NCI-H146 (cell line): ENCODE measurements at places on chromosomes 4 and X.
A peak's percentile ranks its signal among the peaks of the same experiment; 100 is the strongest.

DNA sequence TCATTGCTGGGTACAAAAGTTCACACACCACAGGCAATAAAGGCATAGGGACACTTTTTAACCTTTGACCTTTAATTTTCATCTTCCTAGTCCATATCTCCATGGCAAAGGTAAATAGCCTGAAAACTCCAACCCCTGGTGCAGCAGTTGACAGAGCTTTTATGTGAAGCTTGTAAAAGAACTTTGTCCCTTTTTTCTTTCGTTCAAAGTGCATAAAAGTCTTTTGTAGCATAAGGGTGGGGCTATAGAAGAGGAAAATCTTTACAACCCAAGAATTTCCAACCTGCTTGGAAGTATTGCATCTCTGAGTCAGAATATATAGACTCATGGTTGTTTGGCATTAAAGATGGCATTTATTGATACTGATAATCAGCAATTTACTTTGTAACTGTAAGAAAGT is 20.4 kb downstream of the POF1B start:
- DNase-seq: no peak

DNA sequence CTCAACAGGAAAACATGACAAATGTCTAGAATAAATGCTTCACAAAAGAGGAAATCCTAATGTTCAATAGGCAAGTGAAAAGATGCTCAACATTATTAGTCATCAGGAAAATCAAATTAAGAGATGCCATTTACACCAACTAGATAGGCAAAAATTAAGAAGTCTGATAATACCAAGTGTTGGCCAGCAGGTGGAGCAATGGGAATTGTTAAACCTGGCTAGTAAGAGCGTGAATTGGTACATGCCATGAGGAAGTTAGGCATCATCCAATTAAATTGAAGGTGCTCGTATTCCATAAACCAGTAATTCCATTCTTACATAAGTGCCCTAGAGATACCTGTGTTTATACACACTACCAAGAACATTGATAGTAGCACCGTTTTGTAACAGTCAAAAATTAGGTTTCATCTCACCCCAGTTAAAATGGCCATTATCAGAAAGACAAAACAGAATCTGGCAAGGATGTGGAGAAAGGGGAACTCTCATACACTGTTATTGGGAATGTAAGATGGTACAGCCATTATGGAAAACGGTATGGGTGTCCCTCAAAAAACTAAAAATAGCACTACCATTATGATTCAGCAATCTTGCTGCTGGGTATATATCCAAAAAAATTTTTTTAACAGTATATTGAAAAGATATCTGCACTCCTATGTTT is 14.0 kb upstream of the ZCCHC18 start:
- DNase-seq: peak; percentile 73

DNA sequence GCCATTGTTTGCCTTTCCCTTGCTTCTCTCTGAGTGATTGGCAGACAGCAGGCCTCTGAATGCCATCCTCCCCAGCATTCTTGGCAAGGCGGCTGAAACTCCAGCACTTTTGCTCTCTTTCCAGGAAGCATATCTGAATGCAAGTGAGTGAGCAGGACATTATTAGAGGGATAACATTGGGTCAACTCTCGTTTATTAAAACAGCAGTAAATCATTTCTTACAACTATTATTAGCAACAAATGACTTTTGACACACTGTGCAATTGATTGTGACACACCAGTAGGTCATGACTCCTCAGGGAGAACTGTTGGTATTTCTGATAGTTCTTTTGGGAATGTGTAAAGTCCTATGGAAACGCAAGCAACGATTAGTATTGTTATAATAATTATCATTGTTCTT is 103.8 kb downstream of the EFNB1 start:
- no peak for DNase-seq

- peak; percentile 29 for DNase-seq
Measured at GRCh38 chr4:89511776-89512175, 204.2 kb upstream of the GPRIN3 start.

GRCh38 chr4:66840178-66840577 is 705.1 kb downstream of the CENPC start:
- DNase-seq: no peak

DNA sequence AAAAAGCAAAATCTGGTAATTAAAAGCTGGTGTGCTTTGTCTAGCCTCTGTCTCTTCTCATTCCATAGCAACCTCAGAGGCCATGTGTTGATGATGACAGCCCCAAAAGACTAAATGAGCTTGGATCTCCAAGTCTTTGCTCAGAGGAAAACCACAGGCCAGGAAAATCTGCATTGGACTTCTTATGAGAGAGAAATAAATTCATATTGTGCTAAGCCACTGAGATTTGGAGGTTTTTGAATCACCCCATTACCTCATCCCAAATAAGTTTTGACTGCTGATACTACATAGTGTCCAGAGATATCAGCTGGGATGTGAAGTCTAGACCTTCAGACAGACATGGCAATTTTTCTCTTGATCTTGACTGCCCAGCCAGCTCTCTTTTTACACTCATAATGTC is 178.6 kb upstream of the DIPK2B start:
- no peak for DNase-seq

DNA sequence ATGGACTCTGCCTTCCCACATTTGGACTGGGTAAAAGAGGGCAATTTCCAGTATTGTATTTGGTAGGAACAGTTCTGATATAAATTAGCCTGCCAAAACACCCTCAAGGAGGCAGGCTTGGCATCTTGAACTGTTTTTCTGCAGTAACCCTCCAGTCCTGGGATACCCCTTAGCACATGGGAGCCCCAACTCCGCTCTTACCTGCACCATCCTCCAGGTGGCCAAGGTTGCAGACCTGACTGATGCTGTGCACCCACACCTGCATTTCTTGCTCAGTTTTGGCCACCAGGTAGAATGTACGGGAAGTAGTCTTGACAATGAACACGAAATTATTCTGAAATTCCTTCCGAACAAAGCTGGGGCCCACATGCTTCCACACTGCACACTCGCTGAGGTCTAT is 35.1 kb downstream of the GAB3 start:
- no peak for DNase-seq

- no peak for DNase-seq
Measured at GRCh38 chr4:113528395-113528794, 233.1 kb downstream of the CAMK2D start.

DNA sequence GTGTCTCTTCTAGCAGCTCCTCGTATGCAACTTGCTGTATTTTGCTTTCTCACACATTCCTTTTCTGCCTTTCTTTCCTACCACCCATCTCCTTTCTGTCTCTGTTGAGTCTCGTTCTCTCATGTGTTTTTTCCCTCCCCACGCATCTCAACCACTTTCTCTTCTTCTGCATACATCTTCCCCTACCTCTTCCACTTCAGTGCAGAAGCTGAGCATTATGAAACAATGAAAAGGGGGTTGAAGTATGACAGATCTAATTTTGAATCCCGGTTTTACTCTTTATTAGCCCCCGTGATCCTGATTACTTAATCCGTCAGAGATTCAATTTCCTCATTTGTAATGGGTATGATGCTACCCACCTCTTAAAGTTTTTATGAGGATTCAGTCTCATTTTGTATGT is 7.3 kb downstream of the FAM241A start:
- no peak for DNase-seq

GRCh38 chrX:39440799-39441284 is 639.6 kb downstream of the MID1IP1 start:
- DNase-seq: peak; percentile 2
